ENCODE measurements at places on chromosomes 6 and 20.

- peak; percentile 77 for DNase-seq
These were observed 72.4 kb upstream of the TNFAIP3 start for GRCh38 chr6:137794516-137795201.

GRCh38 chr6:5398530-5398929 lies 137.2 kb downstream of the FARS2 start:
- peak; percentile 88 for DNase-seq

DNA sequence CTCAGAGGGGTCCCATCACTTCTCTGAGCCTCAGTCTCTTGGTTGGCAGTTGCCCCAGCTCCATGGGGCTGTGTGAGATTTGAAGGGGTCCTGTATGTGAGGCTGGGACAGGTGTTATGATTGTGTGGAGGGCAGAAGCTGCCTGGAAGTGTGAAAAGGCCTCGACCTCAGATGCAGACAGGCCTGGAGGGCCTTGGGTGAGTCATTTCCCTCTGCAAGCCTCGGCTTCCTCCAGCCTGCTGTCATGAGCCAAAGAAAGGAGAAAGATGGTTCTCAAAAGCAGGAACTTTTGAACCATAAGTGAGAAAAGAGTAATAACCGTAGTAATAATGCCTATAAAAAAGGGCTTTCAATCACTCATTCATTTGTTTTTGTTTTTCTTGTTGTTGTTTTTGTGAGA lies 37.5 kb downstream of the SNAI1 start:
- peak; percentile 43 for DNase-seq

DNA sequence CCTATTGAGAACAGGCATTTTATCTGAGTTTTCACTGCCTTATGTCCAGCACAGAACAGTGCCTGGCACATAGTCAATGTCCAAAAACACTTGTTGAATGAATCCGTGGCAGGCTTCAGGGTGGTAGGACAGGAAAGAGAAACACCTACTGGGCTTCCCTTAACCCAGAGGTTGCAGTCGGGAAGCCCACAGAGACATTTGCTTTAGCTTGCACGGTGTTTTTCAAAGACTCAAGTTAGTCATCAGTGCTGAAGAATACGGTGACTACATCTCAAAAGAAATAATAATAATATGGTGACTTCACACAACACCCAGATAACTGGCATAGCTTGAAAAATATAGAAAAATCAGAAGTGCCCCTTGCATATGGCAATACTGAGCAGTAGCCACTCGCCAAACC lies 160.4 kb downstream of the CD83 start:
- DNase-seq = no peak

DNA sequence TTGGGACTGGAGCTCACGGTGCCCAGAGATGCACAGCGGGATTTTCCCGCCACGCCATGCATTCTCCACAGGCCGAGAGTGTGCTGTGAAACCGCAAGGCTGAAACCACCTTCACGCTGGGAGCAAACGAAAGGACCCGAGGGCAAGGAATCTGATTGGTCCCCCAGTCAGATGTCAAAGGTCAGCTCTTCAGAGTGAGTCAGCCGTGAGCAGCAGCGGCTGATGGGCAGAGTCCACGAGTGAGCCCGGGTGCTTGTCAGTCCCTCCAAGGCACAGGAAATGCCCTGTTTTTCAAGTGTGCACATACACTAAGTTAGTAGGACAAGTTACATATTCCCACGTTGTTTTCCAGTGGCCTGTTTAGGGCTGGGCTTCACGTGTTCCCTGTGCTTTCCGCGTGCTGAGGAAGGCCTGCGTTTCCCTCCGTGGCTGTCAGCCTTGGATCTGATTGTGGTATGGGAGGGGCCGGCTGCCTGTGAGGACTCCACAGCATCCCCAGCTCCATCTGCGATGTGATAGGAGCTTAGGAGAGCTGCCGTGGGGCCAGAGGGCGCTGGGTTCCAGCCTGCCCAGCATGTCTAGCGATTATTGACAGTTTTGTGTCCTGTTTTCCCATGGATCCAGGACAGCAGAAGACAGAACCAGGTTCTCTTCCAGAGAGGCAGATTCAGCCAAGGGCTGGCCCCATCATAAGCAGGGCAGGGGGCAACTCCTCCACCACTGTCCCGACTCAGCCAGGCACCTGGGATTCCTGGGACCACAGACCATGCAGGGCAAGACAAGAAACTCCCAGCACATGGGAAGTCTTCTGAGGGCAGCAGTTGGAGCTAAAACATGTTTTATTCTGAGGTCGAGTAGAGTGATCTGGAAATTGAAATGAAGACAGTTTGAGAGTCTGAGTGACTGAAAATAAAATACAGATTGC lies 38.2 kb upstream of the FRMD1 start:
- no peak for DNase-seq

GRCh38 chr6:134015719-134016557 lies 36.5 kb downstream of the SLC2A12 start:
- DNase-seq = no peak

DNA sequence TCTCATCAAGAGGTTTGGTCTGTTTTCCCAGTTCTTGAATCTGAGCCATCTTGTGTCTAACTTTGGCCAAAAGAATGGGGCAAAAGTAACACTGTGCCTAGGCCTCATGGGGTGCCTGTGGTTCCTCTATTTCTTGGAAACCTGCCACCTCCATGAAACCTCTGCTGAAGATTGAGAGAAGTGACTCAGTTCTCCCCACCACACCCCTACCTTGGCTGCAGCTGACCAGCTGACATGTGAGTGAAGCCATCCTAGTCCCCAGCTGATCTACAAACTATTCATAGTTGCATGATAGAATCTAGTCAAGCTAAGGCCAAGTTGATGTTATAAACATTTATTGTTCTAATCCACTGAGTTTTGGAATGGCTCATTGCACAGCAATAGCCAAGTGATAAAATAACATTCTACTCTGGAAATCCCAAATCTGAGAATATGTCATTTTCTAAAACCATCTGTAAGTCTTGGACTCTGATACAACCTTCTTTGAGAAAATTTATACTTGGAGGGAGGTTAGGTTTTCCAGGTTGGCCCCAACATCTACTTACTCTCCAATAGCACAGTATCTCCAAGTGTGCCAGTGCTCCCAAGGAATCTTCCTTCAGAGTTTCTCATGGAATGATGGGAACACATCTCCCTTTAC lies 107.0 kb upstream of the SMLR1 start:
- DNase-seq = no peak

- DNase-seq = no peak
These were observed 37.6 kb downstream of the SULF2 start for GRCh38 chr20:47747669-47748031.

DNA sequence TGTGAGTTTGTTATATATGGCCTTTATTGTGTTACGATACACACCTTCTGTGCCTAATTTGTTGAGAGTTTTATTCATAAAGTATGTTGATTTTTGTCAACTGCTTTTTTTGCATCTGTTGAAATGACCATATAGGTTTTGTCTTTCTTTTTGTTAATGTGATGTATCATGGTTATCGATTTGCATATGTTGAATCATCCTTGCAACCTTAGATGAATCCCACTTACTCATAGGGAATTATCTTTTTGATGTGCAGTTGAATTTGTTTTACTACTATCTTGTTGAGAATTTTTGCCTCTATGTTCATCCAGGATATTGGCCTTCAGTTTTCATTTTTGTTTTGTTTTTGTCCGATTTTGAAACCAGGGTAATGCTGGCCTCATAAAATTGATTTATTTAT lies 45.7 kb upstream of the TPD52L1 start:
- no peak for DNase-seq

- DNase-seq = no peak
These were observed 91.2 kb upstream of the SCP2D1 start for GRCh38 chr20:18722371-18722770.

All from hematopoietic multipotent progenitor cell treated with erythropoietin and hydrocortisone succinate and interleukin-3 and kit ligand, for 4 days (in vitro differentiated cells).